ENCODE measurements at places on chromosomes 6 and 20. TPM values are rescaled to one million over a fixed set of nuclear protein-coding genes. Genes with fewer than 3 reads are reported as not detected.

- no peaks in the 10 kb centered on the region for H3K4me1 ChIP-seq
- H3K4me3 ChIP-seq, result no peak overlapping the region
- no peak for DNase-seq
- no peaks in the 10 kb centered on the region for H3K27me3 ChIP-seq
- peaks cover 36% of the 10 kb centered on the region for H3K36me3 ChIP-seq
Observed at GRCh38 chr6:157203312-157203744, 120.0 kb downstream of the TMEM242 start.

GRCh38 chr20:49791165-49791564, 21.5 kb upstream of the SLC9A8 start:
- no peak overlapping the region for H3K4me3 ChIP-seq
- no peaks in the 10 kb centered on the region for H3K36me3 ChIP-seq
- no peak for DNase-seq
- peaks cover 66% of the 10 kb centered on the region for H3K4me1 ChIP-seq
- H3K27ac ChIP-seq, result no peak overlapping the region
- H3K27me3 ChIP-seq, result no peaks in the 10 kb centered on the region

GRCh38 chr6:170087941-170088581, 202.8 kb downstream of the DLL1 start:
- no peak overlapping the region for H3K27ac ChIP-seq
- H3K4me3 ChIP-seq, result no peak overlapping the region
- DNase-seq, result no peak
- peaks cover 73% of the 10 kb centered on the region for H3K27me3 ChIP-seq
- no peaks in the 10 kb centered on the region for H3K36me3 ChIP-seq

DNA sequence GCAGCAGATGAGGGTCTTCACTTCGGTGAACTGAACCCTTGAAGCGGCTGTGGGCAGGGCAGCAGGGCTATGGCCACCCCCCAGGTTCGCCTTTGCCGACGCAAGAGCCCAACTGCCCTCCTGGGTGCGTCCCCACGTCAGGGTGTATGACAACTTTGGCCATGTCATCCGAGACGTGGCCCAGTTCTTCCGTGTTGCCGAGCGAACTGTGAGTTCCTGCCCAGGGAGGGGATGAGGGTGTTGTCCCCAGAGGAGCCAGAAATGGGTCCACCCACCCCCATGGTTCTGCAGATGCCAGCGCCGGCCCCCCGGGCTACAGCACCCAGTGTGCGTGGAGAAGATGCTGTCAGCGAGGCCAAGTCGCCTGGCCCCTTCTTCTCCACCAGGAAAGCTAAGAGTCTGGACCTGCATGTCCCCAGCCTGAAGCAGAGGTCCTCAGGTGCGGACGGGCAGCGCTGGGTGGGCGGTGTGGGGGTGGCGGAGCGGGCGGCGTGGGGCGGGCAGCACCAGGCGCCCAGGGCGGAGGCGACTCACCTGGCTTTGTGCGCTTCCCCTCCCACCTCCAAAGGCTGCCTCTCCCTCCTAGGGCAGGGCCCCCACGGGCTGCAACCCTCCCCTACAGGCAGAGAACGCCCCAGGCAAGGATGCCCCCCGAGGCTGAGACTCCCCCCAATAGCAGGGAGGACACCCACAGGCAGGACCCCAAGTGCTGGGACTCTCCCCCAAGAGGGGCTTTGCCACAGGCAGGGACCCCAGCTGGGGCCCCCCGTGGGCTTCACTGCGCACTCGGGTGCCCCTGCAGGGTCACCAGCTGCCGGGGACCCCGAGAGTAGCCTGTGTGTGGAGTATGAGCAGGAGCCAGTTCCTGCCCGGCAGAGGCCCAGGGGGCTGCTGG, 6.2 kb upstream of the TNFRSF6B start:
- peaks cover 3% of the 10 kb centered on the region for H3K36me3 ChIP-seq
- no peak overlapping the region for H3K4me3 ChIP-seq
- H3K4me1 ChIP-seq, result no peaks in the 10 kb centered on the region
- H3K27ac ChIP-seq, result no peak overlapping the region

DNA sequence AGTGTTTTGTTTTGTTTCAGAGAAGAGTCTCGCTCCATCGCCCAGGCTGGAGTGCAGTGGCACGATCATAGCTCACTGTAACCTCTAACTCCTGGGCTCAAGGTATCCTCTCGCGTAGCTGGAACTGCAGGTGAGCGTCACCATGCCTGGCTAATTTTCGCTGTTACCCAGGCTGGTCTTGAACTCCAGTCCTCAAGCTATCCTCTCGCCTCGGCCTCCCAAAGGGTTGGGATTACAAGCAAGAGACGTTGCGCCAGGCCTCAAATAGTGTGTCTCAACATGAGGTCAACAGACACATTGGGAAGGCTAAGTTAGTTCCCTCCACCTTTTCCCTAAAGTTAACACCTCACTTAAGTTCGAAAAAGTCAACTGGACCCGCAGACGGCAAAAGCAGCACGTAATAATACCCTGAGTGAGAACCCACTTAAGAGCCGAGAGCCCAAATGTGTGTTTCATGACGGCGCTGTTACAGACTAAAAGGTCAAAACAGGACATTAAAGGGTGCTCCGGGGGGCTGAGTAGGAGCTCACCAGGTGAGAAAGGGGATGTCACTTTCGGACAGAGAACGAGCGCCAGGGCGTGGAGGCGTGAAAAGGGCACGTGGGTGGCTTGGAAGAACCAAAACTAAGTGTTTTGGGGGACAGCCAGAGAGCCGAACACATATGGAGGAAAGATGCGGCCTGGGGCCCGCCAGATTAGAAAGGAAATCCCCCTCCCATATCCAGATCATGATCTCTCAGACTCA, 499 bp downstream of the TTI1 start:
- peak overlapping the region; percentile 95 for H3K27ac ChIP-seq
- H3K4me3 ChIP-seq, result peak overlapping the region; percentile 75
- H3K27me3 ChIP-seq, result no peaks in the 10 kb centered on the region
- peak; percentile 35 for DNase-seq
- H3K36me3 ChIP-seq, result peaks cover 29% of the 10 kb centered on the region
- H3K4me1 ChIP-seq, result peaks cover 77% of the 10 kb centered on the region

SERPINB1 gene
- 60.1 TPM for total RNA-seq

VTA1 gene
- total RNA-seq, result 143 TPM

OR2B6 gene
- total RNA-seq, result not detected

SAPCD1 gene
- 2.5 TPM for total RNA-seq
